Posterior cingulate gyrus (tissue), 11 donors: ENCODE measurements at places on chromosomes 2 and 18.

- DNase-seq, result no peak
Observed at GRCh38 chr2:233773854-233774253, 4.3 kb upstream of the MROH2A start.

GRCh38 chr2:208674919-208675318 lies 268.3 kb downstream of the PTH2R start:
- no peak for DNase-seq

- DNase-seq, result no peak
Observed at GRCh38 chr2:85246348-85246747, 81.4 kb downstream of the TGOLN2 start.

GRCh38 chr2:12183032-12183645 lies 436.7 kb downstream of the LPIN1 start:
- no peak for DNase-seq

GRCh38 chr2:233563663-233564430 lies 2.7 kb downstream of the USP40 start:
- DNase-seq, result no peak

DNA sequence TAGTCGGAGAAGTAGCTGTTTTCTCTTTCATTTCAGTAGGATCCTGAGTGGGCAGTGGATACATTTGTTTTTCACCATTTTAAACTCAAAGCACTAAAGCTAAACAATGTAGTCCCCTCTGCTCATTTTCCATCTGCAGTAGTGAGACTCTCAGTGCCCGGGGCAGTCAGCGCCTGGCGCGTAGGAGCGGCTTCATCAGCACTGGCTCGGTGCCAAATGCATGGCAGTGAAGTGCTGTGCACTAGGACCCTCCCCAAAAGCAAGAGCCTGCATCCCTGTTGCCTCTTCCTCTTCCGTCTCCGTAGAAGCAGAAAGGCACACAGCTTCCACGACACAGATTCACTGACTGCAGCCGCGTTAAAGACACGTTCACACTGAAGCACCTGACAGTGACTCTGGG lies 19.0 kb upstream of the ESPNL start:
- no peak for DNase-seq

GRCh38 chr2:229530434-229530833 lies 183.9 kb downstream of the DNER start:
- no peak for DNase-seq

DNA sequence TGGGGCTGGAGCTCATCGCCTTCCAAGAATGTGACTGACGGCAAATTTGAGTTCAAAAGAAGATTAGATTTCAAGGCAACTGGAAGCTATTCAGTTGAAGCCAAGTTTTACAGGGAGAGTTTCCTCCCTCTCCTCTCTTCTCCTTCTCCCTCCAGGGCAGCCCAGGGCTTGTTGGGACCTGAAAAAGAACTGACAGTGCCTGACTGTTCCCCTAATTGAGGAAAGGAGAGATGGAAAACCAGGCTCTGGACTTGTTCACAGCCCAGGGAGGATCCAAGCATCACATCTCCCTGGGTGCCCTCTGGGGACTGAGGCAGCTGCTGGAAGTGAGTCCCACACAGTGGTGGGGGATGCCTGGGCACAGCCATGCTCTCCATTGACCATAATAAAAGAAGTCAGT lies 88.1 kb downstream of the THNSL2 start:
- no peak for DNase-seq

DNA sequence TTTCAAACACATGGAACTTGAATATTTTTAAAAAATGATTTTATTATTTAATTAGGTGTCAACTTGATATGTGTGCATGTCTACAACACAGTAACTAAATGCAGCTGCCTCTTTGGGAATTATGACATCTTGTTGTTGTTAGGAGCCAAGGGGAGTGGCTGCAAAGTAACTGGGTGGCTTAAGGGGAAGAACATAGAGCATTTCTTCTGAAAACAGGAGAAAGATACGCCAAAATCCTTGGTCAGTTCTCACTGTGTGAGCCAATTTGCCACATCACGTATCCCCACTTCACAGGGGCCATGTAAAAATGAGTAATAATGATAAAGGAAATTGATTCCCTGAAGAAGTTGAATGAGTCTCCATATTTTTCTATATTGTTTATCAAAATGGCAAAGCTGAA lies 309.8 kb upstream of the COL3A1 start:
- no peak for DNase-seq

DNA sequence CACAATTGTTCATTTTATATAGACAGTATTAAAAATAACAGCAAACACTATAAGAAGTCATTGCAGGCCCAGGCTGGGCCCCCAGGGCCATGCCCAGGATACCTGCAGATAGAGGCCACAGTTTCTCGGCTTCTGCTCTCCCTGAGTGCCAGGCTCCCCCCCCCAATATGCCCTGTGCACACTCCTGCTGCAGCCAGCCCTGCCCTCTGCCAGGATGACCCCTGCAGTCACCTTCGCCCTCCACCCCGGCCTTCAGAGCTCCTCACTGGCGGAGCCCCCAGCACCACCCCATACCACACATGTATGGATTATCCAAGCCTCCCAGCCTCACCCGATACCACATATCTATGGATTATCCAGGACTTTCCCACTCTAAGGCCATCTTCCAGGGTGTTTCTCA lies 104.5 kb downstream of the TPO start:
- no peak for DNase-seq

DNA sequence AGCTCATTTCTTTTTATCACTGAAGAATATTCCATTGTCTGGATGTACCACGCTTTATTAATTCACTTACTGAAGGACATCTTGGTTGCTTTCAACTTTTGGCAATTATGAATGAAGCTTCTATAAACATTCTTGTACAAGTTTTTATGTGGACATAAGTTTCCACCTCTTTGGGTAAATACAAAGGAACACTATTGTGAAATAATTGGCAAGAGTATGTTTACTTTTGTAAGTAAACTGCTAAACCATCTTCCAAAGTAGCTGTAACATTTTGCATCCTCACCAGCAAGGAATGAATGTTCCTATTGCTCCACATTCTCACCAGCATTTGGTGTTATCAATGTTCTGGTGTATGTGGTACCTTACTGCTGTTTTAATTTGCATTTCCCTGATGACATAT lies 15.8 kb upstream of the VWC2L start:
- DNase-seq, result no peak

DNA sequence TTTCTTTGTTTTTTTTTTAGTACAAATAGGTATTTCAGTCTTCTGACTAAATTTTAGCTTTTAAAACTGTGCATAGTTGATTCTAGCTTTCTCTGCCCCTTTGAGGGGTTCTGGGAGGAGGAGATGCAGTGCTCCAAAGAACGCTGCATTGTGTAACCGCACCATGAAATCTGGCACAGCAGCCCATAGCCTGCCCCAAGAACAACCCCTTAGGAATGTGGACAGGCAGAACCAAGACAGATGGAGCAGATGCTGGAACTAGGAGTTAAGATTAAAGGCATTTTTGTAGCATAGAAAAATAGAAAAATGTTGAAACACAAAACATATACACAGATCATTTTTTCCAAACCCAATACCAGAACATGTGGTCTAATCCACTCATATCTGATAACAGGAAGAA lies 187.5 kb downstream of the SCG2 start:
- DNase-seq, result no peak

DNA sequence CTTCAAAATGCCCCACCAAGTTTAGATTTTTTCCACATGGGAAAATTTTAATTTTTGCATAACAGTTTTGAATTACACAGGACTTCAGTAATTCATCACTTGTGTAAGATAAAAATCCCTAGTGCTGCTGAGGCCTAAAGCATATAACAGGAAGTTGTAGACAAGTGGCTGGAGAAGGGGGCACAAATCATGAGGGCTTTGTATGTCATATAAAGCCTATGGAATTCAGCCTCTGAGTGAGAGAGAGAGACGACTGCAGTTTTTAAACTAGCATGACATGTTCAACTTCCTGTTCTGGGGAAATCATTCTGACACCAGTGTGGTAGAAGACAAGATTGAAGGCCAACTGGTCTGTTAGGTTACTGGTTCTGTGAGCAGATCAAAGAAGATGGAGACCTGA lies 187.3 kb upstream of the CHST9 start:
- no peak for DNase-seq

DNA sequence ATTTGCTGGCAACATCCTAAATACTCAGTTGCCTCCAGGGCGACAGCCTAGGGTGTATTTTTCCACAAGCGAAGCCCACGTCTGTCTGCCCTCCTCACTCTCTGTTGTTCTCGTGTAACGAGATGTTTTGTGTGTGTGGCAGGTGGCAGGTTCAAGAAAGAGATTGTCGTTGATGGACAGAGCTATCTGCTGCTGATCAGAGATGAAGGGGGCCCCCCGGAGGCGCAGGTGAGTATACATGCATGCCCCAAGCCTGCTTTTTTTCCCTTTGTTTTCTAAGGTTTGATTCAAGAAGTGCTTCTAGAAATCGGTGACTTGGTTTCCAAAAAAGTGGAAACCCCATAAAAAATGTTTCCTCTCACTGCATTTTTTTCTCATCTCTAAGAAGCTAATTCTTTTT lies 247.0 kb downstream of the AGAP1 start:
- no peak for DNase-seq

- no peak for DNase-seq
Observed at GRCh38 chr2:54909001-54909400, 141.2 kb downstream of the RTN4 start.

DNA sequence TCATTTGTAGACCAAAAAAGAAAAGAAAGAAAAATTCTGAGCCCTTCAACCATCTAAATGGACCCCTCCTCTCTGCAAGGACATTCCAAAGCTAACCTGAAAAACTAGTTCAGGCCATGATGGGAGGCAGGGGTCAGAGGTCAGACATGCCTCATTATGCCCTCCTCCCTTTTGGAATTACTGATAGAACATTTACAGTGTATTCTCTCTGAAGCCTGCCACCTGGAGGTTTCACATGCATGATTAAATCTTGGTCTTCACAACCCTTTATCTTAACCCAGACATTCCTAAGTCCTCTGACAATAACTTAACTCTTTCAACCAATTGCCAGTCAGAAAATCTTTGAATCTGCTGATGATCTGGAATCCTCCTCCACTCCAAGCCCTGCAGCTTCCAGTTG lies 86.0 kb downstream of the SPP2 start:
- no peak for DNase-seq

- no peak for DNase-seq
Observed at GRCh38 chr2:175930504-175930903, 71.6 kb downstream of the LNPK start.

DNA sequence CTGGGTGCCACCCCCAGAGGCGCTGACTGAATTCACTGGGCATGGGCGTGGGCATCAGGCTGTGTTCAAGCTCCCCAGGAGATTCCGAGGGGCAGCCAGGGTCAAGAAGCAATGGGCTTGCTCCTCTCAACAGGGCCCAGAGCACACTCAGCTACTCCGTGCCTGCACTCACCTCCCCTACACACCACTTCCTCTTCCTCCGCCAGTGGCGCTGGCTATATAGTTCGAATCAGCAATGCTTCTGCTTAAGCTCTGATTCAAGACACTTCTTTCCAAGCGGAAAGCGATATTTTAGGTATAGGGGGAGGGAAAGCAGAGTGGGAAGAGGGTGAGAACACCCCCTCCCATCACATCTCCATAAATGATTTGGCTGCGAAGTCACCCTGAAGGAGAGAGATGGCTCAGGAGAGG lies 42.1 kb downstream of the CRACDL start:
- peak; percentile 71 for DNase-seq

DNA sequence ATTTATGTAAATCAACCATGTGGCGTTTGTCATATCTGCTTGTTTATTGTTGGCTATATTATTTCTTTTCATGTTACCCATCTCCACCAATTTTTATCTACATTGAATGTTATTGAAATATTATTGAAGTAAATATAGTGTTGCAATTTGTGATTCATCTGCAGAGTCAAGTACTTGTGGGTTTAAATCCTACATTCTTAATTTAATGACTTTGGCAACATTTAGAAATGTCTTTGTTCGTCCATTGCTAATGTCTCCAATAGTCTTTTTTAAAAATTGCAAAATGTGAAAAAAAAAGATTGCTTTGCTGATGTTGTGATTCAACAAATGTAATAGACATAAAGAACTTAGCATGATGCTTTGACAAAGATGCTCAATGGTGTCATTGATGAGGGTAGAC lies 1572.8 kb upstream of the PIK3C3 start:
- no peak for DNase-seq

GRCh38 chr2:69973335-69973735 lies 11.9 kb upstream of the ASPRV1 start:
- no peak for DNase-seq
